Neural crest cell (in vitro differentiated cells): ENCODE measurements at places on chromosomes 3 and 15. TPM values are rescaled to one million over a fixed set of nuclear protein-coding genes. Genes with fewer than 3 reads are reported as not detected.
A peak's percentile ranks its signal among the peaks of the same experiment; 100 is the strongest.

DNA sequence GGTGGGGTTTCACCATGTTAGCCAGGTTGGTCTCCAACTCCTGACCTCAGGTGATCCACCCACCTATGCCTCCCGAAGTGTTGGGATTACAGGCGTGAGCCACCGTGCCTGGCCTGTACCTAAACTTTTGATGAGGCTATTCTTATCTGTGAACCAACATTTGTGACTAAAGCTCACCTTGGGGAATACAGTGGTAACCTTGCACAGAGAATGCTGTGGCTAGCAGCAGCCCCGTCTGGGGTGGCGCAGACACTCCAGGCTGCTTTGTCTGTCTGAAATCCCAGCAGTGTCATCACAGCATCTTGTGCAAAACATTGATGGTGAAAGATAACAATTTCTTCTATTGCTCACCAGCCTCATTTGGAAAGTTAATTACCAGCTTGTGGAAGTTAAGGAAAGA is 58.9 kb downstream of the CMTM8 start:
- no peak overlapping the region for H3K4me3 ChIP-seq
- H3K4me1 ChIP-seq, result peaks cover 6% of the 10 kb centered on the region

DNA sequence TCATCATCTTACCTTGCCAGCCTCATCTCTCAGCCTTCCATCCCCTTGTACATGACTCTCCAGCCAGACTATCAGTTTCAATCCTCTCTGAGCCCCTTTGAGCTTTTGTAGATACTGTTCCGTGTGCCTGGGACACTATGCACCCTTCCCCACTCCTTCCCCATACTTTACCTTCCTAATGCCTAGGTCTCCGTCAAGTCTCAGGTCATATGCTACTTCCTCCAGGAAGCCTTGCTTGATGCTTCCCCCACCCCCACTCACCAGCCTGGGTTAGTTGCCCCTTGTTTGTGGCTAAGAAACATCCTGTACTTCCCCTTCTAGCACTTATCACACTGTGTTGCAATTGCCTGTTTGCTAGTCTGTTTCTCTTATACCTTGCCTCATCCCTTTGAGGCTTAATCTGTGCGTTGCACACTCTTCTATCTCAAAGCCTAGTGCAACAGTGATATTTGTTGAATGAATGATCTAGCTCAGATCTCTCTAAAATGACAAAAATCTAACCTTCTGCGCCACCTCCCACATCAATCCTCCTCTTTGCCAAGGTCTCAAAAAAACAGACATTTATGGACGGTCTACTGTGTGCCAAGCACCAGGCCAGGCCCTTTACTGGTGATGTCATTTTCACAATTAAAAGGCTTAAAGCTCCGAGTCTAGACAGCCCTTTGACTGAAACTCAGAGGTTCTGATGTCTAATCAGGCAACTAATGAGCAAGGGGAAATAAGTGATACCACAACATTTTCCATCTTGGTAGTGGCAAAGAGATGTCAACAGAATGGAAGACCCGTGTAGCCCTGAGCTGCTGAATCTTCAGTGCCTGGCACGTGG is 6.5 kb upstream of the USP3 start:
- H3K36me3 ChIP-seq, result no peaks in the 10 kb centered on the region
- peaks cover 35% of the 10 kb centered on the region for H3K4me1 ChIP-seq
- H3K27ac ChIP-seq, result no peak overlapping the region
- H3K4me3 ChIP-seq, result no peak overlapping the region

GRCh38 chr3:58178528-58179234 is 32.1 kb downstream of the DNASE1L3 start:
- no peaks in the 10 kb centered on the region for H3K36me3 ChIP-seq
- DNase-seq, result no peak
- peaks cover 17% of the 10 kb centered on the region for H3K4me1 ChIP-seq
- H3K27ac ChIP-seq, result no peak overlapping the region
- H3K4me3 ChIP-seq, result no peak overlapping the region

DNA sequence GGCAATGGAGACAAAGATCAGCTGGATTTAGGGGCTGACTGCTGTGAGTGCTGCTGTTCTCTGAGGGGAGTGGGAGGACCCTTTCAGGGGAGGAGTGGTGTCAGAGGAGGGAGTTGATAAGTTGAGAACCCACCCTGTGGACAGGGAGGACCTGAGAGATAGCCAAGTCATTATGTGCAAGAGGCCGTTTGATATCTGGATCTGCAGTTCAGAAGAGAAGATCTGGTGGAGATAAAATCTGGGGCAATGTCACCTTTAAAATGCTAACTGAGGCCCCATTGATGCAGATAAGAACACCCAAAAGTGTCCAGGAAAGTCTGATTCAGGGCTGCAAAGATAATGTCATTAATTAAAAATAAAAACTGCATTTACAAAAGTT is 256.1 kb upstream of the HES1 start:
- H3K4me3 ChIP-seq, result no peak overlapping the region
- H3K27ac ChIP-seq, result no peak overlapping the region
- no peak for DNase-seq
- peaks cover 23% of the 10 kb centered on the region for H3K27me3 ChIP-seq
- H3K4me1 ChIP-seq, result peaks cover 59% of the 10 kb centered on the region
- H3K36me3 ChIP-seq, result no peaks in the 10 kb centered on the region

GRCh38 chr3:194744826-194745225 is 59.1 kb downstream of the FAM43A start:
- H3K27me3 ChIP-seq, result peaks cover 66% of the 10 kb centered on the region
- no peak overlapping the region for H3K4me3 ChIP-seq
- H3K4me1 ChIP-seq, result peaks cover 18% of the 10 kb centered on the region
- no peak for DNase-seq
- no peaks in the 10 kb centered on the region for H3K36me3 ChIP-seq

GRCh38 chr3:63274359-63274758 is 3.7 kb upstream of the SYNPR start:
- DNase-seq, result no peak
- H3K36me3 ChIP-seq, result no peaks in the 10 kb centered on the region
- peaks cover 75% of the 10 kb centered on the region for H3K27me3 ChIP-seq
- no peak overlapping the region for H3K4me3 ChIP-seq
- no peak overlapping the region for H3K27ac ChIP-seq

- H3K27me3 ChIP-seq, result no peaks in the 10 kb centered on the region
- peaks cover 26% of the 10 kb centered on the region for H3K4me1 ChIP-seq
- no peak overlapping the region for H3K4me3 ChIP-seq
- no peaks in the 10 kb centered on the region for H3K36me3 ChIP-seq
- peak overlapping the region; percentile 87 for H3K27ac ChIP-seq
- DNase-seq, result no peak
Observed at GRCh38 chr15:31266712-31267111, 59.9 kb upstream of the KLF13 start.

DNA sequence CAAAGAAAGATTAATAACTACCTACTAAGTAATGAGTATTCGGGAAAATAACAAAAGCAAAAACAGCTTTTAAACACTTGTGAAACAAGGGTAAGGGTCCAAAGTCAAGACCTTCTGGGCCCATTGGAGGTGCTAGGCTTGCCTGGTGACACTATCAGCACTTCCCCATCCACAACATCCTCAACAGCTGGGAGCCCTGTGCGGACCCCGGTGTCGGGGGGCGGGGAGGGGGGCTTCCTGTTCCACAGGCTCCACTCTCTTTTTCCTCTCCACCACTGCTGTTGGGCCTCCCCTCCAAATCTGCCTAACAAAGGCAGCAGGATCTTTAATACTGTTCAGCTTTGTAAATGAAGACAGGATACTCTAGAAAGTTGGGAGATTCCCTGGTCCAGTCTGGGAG is 21.6 kb downstream of the NGRN start:
- H3K4me3 ChIP-seq, result no peak overlapping the region
- no peak overlapping the region for H3K27ac ChIP-seq
- no peaks in the 10 kb centered on the region for H3K36me3 ChIP-seq
- H3K27me3 ChIP-seq, result no peaks in the 10 kb centered on the region
- no peak for DNase-seq
- H3K4me1 ChIP-seq, result peaks cover 7% of the 10 kb centered on the region

- DNase-seq, result no peak
- no peak overlapping the region for H3K27ac ChIP-seq
- H3K4me1 ChIP-seq, result peaks cover 3% of the 10 kb centered on the region
- H3K4me3 ChIP-seq, result no peak overlapping the region
Observed at GRCh38 chr15:88013111-88013510, 243.4 kb downstream of the NTRK3 start.

- no peak overlapping the region for H3K4me3 ChIP-seq
- no peak for DNase-seq
- H3K27ac ChIP-seq, result no peak overlapping the region
- peaks cover 9% of the 10 kb centered on the region for H3K36me3 ChIP-seq
Observed at GRCh38 chr3:31421314-31422048, 111.2 kb upstream of the STT3B start.

DNA sequence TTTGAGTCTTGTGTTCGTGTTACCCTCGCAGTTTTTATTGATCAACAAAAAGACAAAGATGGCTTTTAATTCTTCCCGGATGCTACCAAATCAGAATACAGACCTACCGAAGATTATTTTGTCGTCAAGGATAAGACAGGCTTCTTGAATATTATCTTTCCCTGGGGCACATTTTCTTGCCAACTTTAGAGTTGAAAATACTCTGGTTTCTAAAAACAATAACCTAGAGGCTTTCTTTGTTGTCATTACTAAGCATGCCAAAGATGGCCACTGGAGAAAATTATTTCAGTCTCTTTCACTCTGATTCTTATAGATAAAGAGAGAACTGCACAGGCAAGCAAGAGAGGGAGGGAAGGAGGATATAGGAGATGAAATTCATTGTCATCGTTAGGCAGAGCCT is 33.9 kb downstream of the OXNAD1 start:
- H3K4me3 ChIP-seq, result no peak overlapping the region
- peaks cover 51% of the 10 kb centered on the region for H3K36me3 ChIP-seq
- H3K27ac ChIP-seq, result no peak overlapping the region
- peaks cover 16% of the 10 kb centered on the region for H3K4me1 ChIP-seq
- H3K27me3 ChIP-seq, result no peaks in the 10 kb centered on the region

GRCh38 chr3:25728101-25728500 is 55.1 kb downstream of the NGLY1 start:
- no peak overlapping the region for H3K4me3 ChIP-seq
- H3K36me3 ChIP-seq, result peaks cover 8% of the 10 kb centered on the region
- no peak for DNase-seq
- no peak overlapping the region for H3K27ac ChIP-seq
- H3K27me3 ChIP-seq, result no peaks in the 10 kb centered on the region
- H3K4me1 ChIP-seq, result no peaks in the 10 kb centered on the region

DNA sequence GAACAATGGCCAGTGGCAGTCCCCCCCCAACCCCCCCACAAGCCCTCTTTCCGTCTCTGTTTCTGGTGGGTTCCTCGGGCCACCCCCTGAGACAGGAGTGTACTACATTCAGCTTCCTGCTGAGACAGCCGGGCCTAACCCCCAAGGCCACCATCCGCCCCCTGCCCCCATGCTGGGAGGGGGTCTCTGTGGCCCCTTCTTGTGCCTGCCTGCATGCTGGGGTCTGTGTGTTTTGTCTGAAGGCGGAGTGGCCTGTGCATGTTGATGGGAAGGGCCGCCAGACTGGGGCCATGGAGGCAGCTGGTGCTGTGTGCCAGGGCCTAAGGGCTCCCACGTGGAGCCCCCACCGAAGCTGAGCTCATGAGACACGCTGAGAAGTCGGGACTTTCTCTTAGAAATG is 26.6 kb downstream of the PLXNA1 start:
- H3K27ac ChIP-seq, result peak overlapping the region; percentile 92
- H3K27me3 ChIP-seq, result no peaks in the 10 kb centered on the region
- H3K4me3 ChIP-seq, result no peak overlapping the region
- H3K36me3 ChIP-seq, result no peaks in the 10 kb centered on the region
- DNase-seq, result no peak

Gene ADPRH
- 3.5 TPM in 2 replicates for total RNA-seq

Gene PLA2G4B
- 5.7 and 8.5 TPM in 2 replicates for total RNA-seq

Gene RPS27L
- 85.2 and 86.6 TPM in 2 replicates for total RNA-seq

Gene CFAP100
- 1.1 and 1.7 TPM in 2 replicates for total RNA-seq

Gene C15orf62
- total RNA-seq, result 0.44 and 0.61 TPM in 2 replicates

Gene CLDN11
- 1.8 and 2.0 TPM in 2 replicates for total RNA-seq
